ENCODE measurements at places on chromosomes 4 and X. TPM values are rescaled to one million over a fixed set of nuclear protein-coding genes. Genes with fewer than 3 reads are reported as not detected.
A peak's percentile ranks its signal among the peaks of the same experiment; 100 is the strongest.

- no peak for DNase-seq
These were observed 113.1 kb downstream of the RS1 start for GRCh38 chrX:18558799-18559198.

The FAM236B gene
- not detected for total RNA-seq

GRCh38 chr4:39718366-39719323, 20.7 kb downstream of the UBE2K start:
- no peak for DNase-seq

The GABRG1 gene
- not detected for total RNA-seq

DNA sequence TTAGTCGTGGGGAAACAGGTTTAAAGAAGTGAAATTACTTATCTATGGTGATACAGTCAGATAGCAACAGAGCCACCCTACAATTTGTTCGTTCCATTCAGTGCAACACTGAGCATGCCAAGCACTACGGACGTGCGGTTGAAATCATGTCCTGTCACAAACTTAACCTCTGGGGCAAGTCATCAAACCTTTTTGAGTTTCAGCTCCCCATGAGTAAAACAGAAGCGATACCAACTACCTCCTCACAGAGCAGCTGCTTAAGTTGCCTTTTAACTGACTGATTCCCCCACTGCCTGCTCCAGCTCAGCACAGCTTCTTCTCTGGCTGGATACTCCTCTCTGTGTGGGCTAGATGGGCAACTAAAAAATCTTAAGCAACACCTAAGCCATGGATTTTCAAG, 36.0 kb downstream of the LHFPL1 start:
- DNase-seq: no peak

DNA sequence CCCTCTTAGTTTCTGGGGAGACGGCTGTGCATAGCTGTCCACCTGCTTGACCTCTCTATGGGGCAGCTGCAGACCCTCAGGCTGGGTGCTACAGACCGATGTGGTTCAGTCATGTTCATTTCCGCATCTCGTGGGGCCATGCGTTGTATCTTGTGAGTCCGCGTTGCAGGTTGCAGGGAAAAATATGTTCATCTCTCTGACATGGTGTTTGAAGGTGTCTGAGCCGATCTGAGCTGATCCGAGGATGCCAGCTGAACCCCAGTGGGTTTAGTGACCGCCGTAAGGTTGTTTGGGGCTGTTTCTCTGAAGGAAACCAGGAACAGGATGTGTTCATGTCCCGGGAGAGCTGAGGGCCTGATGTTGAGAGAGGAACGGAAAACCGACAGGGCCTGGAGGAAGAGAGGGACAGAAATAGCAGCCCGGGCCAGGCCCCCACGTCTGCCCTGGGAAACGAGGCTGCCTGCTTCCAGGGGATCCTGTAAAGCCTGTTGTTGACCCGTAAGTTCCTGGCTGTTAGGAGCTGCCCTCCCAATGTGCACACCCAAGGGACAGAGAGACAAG, 9.8 kb upstream of the P2RY8 start:
- no peak for DNase-seq

- peak; percentile 39 for DNase-seq
These were observed 7.2 kb downstream of the NR0B1 start for GRCh38 chrX:30301963-30302362.

The GAB3 gene
- total RNA-seq: 0.14 TPM

- peak; percentile 15 for DNase-seq
These were observed 2.8 kb downstream of the ANKRD37 start for GRCh38 chr4:185399466-185399865.

DNA sequence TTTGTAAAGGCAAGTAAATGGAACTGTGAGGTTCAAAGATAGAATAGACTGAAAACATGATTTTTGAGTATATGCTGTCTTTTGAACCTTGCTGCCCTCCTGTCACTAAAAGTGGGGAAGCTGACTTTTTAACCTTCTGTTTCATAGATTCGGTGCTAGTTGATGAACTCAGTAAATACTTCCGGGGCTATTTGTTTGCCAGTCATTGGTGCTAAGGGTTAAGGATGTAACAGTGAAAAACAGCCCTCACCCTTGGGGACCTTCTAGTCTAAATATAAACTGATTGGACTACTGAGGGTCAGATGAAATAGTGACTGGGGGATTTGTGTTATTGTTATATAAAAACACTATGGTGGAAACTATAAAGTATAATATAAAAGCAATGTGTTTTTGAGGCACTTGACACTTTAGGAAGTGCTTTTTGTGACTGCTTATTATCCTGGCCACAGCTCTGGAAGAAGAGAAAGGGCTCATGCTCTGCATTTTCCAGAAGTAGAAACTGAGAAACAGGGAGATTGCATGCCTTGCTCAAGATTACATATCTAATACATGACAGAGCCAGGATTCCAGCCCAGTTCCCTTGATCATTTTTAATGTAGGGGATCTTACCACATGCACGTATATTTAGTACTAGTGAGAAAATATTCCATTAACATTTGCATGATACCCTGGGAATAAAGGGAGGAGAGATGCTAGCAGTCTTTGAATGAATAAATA, 3.9 kb downstream of the BST1 start:
- DNase-seq: no peak

The SLC25A53 gene
- 2.0 TPM for total RNA-seq

DNA sequence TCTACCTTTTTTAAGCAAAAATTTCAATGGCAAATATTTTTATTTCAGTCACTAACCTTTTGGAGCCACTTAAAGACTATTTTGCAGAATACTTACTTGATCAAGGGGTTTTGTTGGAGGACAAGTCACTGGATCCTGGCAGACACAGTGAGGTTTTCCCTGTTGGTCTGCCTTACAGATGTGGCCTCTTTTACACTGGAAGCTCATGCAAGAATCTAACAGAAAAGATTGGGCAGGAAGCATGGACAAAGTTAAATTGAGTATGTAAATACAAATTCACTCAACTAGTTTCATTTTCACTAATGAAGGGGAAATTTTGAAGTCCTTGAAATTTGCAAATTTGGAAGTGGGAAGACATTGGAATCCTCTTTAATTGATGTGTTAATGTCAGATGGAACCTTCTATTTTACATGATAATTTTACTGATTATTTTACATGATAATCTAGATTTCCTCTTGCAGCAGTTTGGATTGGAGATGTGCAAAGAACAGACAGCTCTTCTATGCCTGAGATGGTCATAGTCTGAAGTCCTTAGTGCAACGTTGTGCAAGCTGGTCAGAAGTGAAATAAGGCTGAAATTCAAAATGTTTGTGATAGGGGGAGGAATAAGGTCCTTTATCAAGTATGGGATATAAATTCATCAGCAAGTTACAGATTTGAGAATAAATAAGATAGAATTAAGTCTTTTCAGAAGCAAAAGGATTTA, 38.4 kb downstream of the SPARCL1 start:
- DNase-seq: no peak

The SSX2B gene
- total RNA-seq: not detected

- DNase-seq: no peak
These were observed 96.0 kb downstream of the EFHC2 start for GRCh38 chrX:44247468-44247867.

The DCAF16 gene
- 10.7 TPM for total RNA-seq

The CCSER1 gene
- 0.81 TPM for total RNA-seq

GRCh38 chr4:23171976-23172375, 479.2 kb downstream of the GBA3 start:
- peak; percentile 2 for DNase-seq

The BST1 gene
- 4.4 TPM for total RNA-seq

DNA sequence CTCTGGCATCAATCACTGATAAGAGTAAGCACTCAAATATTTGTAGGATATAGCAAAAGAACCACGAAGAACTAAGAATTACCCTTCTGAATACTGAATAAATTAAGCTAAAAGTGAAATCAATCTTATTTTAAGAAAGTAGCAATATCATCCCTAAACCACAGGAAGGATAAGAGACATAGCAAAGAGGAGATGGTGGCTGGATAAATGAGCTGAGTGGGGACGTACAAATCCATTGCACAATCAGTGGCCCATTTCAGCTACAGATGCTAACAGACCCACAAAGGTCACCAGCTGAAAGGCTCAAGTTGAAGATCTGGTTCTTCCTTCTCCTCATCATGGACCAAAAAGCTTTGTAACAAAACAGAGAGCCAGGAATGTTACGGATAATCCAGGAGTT, 77.1 kb downstream of the SLC9A7 start:
- no peak for DNase-seq

All from foreskin keratinocyte (primary cell).